ENCODE measurements at places on chromosomes 2 and 18. TPM values are rescaled to one million over a fixed set of nuclear protein-coding genes. Genes with fewer than 3 reads are reported as not detected.

The SANBR gene
- total RNA-seq: 4.0 TPM

The GALNT13 gene
- total RNA-seq: 0.60 TPM

The PTRHD1 gene
- 30.3 TPM for total RNA-seq

The HOXD11 gene
- not detected for total RNA-seq

The NAT8 gene
- total RNA-seq: not detected

Data from omental fat pad (tissue), 4 donors.